ENCODE measurements at places on chromosomes 13 and 19.

- no peak for DNase-seq
Measured at GRCh38 chr13:65264066-65264465, 1966.1 kb downstream of the PCDH9 start.

GRCh38 chr13:100209857-100210825 is 121.2 kb downstream of the PCCA start:
- DNase-seq = no peak

GRCh38 chr13:32528358-32528757 is 10.2 kb downstream of the N4BP2L2 start:
- no peak for DNase-seq

DNA sequence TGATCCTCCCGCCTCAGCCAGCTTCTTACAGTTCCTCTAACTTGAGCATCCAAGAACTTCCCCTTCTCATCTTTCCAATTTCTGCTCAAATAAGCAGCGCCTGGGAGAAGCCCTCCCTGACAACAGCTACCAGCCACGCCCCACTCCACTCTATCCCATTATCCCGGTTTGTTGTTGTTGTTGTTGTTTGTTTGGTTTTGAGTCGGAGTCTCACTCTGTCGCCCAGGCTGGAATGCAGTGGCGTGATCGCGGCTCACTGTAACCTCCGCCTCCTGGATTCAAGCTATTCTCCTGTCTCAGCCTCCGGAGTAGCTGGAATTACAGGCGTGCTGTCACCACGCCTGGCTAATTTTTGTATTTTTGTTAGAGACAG is 822 bp upstream of the PTPRS start:
- no peak for DNase-seq

DNA sequence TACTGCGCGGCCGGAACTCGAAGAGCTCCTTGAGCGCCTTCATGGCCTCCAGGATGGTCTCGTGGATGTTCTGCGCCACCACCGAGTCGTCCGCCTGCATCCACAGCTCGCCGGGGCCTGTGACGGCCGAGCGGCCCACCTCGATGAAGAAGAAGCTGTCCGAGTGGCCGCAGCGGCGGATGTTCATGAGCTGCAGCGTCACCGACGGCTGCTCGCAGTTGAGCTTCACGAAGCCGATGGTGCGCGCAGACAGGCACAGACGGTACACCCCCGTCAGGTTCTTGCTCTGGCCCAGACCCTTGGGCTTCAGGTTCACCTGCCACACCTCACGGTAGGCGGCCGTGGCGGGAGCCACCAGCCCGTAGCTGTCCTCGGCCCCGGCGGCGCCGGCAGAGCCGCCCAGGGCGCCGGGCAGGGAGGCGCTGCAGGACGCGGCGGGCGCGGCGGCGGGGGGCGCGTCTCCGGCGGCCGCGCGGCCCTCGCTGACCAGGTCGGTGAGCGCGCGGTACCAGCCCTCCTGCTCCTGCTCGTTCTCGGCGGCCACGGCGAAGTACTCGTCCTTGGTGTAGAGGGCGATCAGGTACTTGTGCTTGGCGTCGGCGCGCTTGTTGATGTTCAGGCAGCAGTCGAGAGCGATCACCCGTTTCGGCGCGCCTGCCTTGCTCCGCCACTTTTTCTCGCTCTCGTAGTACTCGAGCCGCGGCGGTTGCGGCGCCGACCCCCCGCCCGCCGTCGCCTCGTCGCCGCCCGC is 1.1 kb downstream of the IRS2 start:
- DNase-seq = peak; percentile 33

DNA sequence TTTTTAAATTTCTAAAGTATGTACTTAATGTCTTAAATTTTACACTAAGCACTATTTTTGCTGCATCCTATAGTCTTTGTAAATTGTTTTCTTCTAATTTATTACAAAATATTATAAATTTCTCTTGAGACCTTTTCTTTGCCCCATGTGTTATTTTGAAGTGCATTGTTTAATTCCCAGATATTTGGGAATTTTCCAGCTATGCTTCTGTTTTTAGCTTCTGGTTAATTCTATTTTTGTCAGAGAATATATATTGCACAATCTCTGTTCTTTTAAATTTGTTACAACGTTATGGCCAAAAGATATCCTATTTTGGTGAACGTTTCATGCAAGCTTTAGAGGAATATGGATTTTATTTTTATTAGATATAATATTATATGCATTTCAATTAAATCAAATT is 917.4 kb upstream of the MIR17HG start:
- no peak for DNase-seq
